Esophagus squamous epithelium (tissue), 5 donors: ENCODE measurements at places on chromosomes 13 and 19.

DNA sequence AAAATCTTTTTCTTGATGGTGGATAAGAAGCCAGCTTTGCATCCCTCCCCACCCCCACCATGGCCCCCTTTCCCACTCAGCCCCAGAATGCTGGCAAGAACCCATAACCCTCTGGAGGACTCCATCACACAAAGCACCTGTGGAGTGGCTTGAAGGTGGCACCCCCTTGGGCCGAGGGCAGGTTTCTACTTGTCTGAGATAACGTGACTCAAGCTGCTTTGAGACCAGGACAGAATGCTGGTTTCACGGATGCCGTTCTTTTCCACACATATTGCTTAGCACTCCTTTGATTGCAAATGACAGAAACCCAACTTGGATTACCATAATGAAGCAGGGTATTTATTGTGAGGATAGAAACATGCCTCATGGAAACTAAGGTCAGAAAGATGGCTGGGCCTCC is 82.2 kb downstream of the LACC1 start:
- no peak for DNase-seq

GRCh38 chr19:41708481-41708880 is at the start of gene CEACAM5:
CEACAM5 (plus strand) TSS chr19:41708626; CDS start chr19:41708732, 106 bp downstream.
- DNase-seq = no peak

DNA sequence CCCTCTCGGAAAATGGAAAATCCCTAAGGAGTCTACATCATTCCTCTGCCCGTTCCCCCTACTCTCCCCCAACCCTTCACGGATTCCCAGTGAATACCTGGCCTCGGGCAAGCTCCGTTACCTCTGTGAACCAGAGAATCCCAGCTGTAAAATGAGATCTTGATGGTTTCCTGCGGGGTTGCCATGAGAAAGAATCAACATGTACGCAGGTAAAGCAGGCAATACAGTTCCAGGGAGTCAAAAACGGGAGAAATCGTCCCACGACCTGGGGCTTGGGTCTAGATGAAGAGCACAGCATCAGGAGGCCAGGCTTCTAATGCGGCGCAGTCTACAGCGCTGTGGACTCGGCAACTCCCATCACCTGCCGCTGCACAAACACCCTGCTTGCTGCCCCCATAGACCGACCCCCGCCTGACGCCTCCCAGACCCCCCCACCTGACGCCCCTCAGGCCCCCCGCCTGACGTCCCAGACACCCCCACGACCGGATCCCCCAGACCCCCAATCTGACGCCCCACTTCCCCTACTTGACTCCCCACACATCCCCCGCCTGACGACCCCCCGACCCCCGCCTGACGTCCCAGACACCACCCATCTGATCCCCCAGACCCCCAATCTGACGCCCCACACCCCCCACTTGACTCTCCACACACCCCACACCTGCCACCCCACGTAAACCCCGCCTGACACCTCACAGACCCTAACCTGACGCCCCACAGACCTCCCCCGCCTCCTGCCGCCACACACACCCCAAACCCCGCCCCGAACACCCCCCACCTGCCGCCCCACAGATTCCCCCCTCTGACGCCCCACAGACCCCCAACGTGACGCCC is 680 bp downstream of the LIG4 start:
- no peak for DNase-seq

DNA sequence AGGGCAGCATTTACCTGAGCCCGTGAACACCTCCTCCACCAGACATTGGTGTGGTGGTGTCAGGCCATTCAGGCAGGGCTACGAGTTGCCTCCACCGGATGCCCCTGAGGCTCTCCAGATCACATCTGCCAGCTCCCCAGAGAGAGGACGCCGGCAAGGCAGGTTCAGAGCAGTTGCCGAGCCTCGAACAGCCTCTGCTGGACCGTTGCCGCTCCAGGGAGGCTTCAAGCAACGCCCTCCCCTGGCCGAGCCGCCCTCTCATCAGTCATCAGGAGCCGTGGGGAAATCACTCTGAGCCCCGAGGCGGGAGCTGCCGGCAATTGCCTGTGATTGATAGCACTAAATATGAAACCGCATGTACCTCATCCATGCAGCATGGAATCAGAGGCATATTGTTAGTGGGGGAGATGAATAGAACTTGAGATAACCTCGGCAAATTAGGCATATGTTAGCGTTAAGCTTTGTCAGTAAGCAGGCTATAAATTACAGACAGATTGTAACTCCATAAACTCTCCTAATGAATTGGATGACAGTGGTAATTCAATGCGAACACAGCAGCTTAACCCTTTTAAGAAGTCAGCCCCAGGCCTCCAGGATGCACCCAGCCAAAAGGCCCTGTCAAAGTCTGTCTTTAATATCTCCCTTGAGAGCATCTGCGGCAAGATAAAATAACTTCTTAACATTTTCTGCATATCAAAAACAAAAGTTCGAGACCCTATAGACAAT is 29.8 kb upstream of the SPACA7 start:
- no peak for DNase-seq

DNA sequence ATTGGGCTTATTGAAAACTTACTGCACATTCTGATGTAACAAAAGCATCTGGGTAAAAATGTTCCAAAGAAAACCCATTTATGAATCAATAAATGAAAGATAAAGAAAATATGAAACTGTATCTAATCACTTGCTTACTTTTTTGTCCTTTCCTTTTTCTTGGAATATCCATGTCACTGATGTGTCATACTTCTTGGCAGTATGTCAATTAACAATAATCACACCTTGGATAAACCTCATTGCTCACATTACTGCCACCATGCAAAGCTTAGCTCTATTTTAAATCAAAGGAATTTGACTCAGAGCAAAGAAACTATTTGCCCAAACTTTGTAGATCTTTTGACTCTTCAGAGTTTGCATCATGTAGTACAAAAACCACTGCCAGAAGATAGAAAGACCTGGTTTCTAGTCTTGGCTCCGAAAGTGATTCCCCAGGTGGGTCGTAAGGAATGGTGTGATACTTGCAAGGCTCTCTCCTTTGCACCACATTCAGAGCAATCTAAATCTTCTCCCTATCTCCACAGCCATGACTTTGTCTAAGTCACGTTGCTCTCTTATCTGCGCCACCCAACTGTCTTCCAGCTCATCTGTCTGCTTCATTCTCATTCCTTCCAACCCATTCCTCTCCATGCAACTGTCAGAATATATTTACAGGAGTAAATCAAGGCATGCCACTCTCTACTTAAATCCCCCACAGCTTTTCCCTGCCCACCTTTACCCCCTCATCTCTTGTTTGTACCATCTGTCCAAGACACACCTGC is 311.9 kb downstream of the COG6 start:
- no peak for DNase-seq

DNA sequence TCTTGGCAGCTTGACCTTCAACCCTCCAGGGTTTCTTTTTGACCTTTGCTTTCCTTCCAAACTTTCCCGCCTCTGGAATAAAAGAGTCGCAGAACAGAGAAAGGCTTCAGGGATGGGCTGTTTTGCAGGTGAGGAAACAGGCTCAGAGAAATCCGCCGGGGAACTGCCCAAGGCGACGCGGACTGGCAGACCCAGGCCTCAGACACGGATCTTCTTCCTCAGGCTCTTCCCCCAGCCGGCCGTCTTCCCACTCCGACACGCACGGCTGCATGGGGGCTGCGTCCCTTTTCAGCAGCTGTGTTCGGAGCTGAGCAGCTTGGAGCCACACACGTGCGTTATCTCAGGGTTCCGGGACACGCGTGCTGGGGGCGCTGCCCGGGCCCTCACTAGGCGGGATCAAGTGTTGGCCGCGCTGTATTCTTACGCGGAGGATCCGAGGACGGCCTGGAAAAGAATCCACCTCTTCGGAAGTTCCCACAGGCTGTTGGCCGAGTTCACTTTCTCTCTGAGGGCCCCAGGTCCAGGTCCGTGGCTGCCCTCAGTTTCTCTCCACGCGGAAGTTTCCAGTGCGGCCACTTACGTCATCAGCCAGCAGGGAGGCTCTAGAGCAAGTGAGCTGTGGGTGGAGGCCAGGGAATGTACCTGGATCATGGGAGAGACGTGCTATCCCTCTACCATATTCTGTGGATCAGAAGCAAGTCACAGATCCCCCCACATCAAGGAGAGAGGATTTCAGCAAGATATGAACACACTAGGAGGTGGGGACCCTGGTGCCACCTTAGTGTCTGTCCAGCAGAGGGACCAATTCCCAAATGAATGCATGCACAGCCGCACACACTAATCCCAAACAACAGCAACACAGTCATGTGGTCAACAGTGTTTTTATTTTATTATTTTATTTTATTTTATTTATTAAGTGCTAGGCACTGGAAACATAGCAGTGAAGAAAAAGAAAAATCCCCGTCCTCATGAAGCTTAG is 100.4 kb downstream of the ING1 start:
- no peak for DNase-seq

GRCh38 chr19:2426611-2427428 is 566 bp downstream of the TIMM13 start:
- DNase-seq = no peak

DNA sequence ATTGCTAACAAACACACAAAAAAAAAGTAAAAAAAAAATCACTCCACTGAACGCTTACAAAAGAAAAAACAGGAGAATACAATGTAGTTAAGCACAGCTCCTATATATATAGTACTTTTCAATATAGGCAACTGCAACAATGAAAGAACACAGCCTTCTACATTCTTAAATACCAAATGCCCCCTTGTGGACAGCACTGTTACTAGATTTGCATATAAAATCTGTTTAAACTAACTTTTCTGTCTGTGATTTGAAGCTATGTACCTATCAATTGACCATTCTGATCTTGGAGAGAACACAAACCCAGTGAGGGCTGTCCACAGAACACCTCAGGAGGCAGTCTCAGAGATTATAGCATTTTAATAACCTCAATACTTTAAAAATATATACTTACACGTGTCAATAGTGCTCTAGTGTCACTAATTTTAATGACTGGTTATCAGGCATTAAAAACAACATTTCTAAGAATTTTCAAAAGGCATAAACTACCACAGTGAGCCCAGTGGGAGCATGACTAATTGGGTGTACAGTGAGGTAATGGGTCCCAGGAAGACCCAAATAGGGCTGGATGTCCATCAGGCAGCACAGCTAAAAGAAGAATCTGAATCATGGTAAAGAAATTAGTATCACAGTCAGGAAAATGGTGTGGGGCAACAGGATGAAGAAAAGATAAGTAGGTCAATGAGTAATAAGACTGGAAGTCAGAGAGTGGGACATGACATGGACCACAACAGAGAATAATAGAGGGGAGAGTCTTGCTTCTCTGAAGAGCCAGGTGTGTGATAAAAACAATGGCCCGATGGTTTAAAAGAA is 22.2 kb downstream of the CCDC169 start:
- DNase-seq = no peak

- DNase-seq = no peak
Measured at GRCh38 chr19:31350693-31351055, 1.4 kb upstream of the TSHZ3 start.

GRCh38 chr13:45068036-45069001 is 52.0 kb upstream of the GTF2F2 start:
- no peak for DNase-seq
